T-cell (primary cell): ENCODE measurements at places on chromosomes 12 and 14.
A peak's percentile ranks its signal among the peaks of the same experiment; 100 is the strongest.

GRCh38 chr14:53947094-53947445 is 9.6 kb downstream of the BMP4 start:
- no peak for DNase-seq

GRCh38 chr14:104895786-104896661 is 28.7 kb upstream of the PLD4 start:
- no peak for DNase-seq

GRCh38 chr12:118350908-118351559 is 21.7 kb downstream of the TAOK3 start:
- DNase-seq, result no peak

- no peak for DNase-seq
Observed at GRCh38 chr12:114799574-114800487, 115.9 kb upstream of the TBX3 start.

DNA sequence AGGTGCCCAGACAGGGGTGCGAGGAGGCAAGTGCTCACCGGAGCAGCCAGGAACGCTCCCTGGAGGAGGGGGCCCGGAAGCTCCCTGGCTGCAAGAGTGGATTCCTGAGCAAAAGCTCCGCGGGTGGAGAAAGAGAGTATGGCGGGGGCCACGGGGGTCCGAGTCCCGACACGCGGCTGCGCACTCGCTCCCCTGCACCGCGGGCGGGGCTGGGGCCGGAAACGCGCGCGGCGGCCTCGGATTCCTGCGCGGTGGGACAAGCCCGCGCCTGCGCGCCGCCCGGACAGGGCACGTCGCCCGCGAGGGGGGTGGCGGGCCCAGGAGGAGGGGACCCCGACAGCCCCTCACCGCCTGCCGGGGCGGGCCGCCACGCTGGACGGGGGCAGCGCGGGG is 27.8 kb upstream of the GPR132 start:
- peak; percentile 61 for DNase-seq

DNA sequence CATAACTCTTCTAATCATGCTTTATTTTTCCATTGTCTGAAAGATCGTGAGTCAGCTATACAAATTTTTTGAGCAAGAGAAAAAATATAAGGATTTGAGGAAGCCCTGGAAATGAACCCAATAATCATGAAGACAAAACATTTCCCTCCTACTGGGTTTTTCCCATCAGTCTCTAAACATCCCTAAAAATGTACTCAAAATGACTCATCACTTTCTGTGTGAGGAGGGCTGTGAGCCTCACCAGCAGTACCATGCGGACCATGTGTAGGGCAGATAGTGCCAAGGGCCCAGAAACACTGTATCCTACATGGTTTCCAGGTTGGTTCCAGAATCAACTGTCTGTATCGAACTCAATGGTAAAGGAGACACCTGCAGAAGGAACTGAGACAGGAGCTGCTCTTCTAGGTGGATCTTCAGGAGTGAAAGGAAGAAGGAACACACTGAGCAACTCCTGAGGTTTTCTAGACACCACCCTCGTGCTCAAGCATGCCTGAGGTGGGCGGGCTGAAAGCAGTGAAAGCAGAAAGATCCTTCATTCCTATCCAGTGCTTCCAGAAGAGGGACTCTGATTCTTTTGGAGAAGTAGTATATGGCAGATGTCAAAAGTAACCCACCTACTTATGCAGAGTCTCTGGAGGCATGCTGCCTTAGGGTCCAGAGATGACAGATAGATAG is 48.6 kb upstream of the RHOJ start:
- no peak for DNase-seq

- DNase-seq, result peak; percentile 69
Observed at GRCh38 chr14:62117010-62117750, 355.0 kb downstream of the SNAPC1 start.

DNA sequence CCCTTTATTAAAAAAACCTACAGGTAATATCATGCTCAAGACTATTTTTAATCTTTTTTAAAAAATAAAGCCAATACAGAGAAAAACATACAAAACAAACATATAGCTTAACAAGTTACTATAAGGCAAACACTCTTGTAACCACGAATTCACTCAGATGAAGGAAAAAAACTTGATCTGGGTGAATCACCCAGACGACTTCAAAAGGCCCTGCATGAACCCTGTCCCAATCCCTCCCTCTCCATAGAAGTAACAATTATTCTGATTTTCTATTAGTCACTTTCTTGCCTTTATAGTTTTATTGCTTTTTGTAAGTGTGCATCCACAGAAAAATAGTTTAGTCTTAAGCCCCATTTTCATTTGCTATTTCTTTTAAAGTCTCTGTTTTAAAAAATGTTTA is 72.6 kb downstream of the LRP6 start:
- DNase-seq, result no peak

- DNase-seq, result no peak
Observed at GRCh38 chr14:60095781-60096450, 4.2 kb downstream of the PCNX4 start.

- no peak for DNase-seq
Observed at GRCh38 chr14:23015618-23016017, 5.7 kb upstream of the C14orf93 start.

DNA sequence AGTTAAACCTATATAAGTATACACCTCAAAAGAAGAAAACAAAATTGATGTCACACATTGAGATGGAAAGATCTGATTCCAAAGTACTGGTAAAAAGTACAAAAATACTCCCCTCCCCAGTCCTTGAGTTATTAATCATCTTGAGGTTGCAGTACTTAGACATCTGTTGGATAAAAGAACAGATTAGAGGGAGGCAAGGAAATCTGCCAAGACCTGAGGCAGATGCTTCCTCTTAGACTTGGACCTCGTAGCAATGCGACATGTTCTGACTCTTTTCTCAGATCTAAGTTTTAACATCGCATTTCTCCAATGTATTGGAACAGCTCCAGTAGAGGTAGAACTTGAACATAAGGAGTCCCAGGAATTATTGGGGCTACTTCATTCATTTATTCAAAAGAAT is 187.9 kb upstream of the GRIN2B start:
- DNase-seq, result no peak

- no peak for DNase-seq
Observed at GRCh38 chr14:24297190-24297964, 2.2 kb downstream of the DHRS1 start.

DNA sequence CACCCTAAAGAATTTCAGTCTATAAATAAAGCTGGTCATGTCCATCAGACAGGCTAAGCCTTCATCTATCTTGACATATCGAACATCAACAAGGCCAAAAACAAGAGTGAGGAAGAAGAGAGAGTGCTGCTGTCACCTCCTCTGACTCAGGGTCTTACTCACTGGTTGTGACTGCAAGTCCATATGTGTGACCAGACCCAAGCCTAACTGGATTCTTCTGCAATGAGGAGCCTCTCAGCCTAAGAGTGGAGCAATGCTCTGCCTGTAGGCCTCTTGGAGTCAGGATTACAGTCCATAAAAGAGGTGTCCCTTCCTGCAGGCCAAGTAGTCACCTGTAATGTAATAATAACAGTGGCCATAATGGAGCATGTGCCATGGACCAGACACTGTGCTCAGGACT is 121.2 kb upstream of the SLC35F4 start:
- DNase-seq, result no peak

GRCh38 chr14:55399183-55399582 is 12.4 kb downstream of the ATG14 start:
- DNase-seq, result no peak

DNA sequence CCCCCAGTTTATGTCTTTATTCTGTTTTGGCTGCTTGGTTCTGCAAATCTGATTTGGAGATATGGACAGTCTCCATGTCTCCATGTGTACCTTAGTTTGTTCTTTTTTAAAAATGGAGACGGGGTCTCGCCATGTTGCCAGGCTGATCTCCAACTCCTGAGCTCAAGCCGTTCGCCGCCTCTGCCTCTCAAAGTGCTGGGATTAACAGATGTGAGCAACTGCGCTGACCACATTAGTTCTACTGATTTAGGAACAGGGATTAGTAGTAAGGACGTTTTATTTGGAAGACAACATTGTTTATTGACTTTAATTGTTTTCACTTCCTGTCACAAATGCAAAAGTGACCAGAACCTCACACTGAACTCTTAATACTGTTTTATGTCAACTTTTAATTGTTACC is 14.7 kb downstream of the AEBP2 start:
- DNase-seq, result no peak

DNA sequence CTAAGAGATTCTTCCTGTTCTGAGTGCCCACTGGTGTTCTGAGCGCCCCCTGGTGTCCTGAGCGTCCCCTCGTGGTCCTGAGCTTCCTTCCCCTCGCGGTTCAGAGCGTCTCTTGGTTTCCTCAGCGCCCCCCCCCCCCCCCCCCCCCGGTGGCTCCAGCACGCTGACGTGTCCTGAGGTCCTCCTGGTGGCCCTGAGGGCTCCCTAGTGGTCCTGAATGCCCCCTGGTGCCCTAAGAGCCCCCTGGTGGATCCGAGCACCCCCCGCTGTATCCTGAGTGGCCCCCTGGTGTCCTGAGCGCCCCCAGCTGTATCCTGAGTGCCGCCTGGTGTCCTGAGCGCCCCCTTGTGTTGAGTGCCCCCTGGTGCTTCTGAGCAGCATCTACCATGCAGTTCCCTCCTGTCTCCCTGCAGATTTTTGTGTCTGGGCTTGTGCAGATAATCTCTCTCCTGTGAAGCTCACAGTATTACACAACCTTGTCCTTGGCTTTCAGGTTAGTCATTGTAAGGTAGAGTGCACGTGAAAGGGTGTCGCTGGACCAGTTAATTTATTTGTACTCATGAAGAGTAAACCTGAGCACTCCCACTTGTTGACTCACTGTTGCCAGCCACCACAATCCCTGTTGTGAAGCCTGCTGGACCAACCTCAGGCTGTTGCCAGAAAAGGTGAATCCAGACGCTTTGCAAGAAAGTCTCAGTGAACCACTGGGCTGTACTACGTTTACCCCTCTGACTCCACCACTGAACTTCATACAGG is 1168.4 kb downstream of the TMEM121 start:
- DNase-seq, result peak; percentile 31

GRCh38 chr14:67564236-67564635 is 31.1 kb downstream of the PLEKHH1 start:
- no peak for DNase-seq

GRCh38 chr14:57345106-57345505 is 45.3 kb upstream of the NAA30 start:
- DNase-seq, result no peak

DNA sequence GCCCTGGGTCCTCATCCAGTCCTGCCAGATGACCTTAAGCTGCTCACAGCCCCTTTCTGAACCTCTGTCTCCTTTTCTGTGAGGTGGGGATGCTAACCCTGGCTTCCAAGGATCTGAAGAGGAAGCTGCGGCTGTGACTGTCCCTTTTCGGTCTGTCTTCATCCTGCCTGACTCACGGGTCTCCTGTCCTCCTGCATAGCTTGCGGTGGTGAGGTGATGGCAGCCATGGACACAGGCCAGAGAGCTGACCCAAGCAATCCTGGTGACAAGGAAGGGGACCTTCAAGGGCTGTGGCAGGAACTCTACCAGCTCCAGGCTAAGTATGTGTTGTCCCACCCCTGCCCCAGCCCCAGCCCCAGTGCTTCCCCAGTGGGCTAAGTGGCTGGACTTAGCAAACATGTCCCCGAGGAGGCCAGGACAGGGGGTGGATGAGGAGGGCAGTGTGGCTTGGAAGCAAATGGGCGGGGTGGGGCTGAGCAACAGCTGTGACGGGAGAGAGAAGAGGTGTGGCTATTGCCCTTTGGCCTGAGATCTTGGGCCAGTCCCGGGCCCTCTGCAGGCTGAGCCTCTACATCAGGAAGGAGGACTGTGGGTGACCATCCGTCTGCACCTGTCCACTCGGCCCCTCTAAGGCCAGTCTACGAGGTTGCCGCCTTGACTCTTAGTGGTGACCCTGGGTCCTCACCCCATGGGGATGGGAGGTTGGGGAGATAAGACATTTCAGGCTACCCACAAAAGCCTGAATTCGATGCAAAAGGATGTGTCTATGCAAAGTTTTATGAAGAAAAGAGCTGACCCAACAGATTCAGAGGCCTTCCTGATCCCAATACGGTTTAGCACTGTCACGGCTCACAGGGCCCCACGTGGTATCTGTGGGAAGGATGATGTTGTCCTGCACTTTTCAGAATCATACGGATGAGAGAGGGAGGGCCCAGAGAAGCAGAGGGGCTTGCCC is 1.1 kb downstream of the CCDC197 start:
- no peak for DNase-seq
